ENCODE measurements at places on chromosomes 4 and X.

DNA sequence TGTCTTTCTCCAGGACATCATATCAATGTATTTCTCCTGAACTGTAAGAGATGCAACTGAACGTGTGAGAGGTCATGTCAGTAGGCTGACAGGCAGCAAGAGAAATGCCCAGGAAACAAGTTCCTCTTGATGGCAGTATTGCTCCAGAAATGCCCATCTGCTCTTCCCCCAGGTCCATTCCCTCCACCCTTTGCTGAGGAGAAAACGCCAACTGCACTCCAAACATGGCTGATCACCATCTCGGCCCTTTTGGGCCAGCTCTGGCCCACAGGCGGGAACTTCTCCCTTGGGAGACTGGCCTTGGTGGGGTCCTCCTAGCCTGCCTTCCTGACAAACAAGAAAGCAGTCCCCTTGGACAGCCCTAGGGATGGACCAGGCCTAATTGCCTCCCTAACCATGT is 276.5 kb upstream of the AGTR2 start:
- no peak for DNase-seq

DNA sequence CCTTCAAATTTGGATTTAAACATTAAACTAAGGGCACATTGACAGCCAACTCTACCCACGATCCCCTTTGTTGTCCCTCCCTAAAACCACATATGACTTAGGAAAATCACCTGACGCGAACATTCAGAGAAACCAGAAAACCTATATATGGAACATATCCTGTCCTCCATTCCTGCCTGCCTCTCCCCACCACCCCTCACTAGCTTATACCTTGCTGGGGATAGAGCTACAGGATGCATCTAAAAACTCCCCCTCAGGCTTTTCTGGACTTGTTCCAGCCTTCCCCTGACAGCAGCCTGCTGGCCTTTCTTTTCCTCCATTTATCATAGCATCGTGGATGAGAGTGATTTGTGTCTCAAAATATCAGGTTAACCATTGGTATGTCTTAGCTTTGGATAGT is 8.8 kb downstream of the STK26 start:
- DNase-seq, result no peak

GRCh38 chr4:134862116-134862515 is 660.5 kb upstream of the PABPC4L start:
- DNase-seq, result no peak

GRCh38 chr4:925771-926500 is 6.2 kb downstream of the GAK start:
- peak; percentile 27 for DNase-seq

GRCh38 chr4:87574996-87575395 is 33.3 kb upstream of the DSPP start:
- no peak for DNase-seq

DNA sequence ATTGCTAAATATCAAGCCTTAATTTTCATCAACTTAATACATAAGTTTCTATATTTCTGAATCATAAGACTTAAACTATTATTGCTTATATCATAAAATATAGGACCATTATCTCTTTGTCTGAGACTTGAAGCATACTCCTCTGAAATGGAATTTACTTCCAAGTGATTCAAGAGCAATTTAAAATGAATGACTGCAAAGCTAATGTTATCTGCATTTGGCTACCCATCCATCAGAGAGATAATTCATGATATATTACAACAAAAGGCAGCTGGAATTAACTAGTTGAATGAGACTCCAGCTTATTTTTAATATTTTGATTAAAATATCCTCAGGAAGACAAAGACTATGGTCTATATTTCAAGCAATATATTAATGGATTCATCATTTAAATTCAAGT is 208.6 kb downstream of the UNC5C start:
- no peak for DNase-seq

- no peak for DNase-seq
Observed at GRCh38 chr4:158500054-158500453, 21.6 kb upstream of the RXFP1 start.

DNA sequence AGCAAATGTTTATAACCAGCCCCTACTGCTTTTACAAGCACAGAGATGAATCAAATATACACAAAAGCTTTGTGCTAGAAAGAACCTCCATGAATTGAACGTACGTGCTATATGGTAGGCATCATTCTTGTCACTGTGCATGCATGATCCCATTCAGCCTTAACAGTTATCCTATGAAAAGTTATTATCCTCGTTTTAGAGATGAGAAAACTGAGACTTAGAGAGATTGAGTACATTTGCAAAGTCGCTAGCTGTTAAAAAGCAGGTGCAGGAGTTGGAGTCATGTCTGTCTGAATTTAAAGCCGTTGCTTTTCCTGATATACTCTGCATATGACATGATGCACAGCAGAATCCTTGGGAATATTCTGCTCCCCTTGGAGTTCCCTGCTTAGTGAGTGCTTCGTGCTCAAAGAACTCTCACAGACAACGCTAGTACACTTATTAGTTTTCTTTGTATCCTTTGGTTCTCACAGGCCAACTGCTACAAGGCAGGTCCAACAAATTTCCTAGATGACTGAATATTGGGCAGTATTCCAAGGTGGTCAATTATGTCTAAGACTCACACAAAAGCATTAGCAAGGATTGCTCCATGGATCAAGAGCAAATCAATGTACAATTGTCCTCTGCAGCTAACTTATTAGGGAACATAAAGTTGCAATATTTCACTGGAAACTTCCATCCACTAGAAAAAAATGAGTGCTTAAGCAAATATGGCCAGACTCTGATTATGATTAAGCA is 42.8 kb upstream of the TRIM2 start:
- no peak for DNase-seq

GRCh38 chr4:78937837-78938236 is 1.4 kb downstream of the PAQR3 start:
- no peak for DNase-seq

DNA sequence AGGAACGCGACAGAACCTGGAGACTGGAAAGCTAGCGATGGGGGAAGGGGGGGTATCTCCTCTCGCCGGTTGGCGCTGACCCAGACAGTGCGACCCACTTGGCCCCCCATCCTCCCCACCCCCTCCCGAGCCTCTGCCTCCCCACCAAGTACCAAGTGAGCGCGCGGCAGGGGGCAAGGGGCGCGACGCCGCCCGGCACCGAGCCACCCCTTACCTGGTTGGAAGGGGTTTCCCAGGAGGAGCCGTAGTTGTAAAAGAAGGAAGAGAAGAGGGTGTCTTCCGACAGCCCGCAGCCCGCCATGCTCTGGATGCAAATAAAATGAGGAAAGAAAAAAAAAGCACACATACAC is 112.2 kb downstream of the DHX15 start:
- no peak for DNase-seq

DNA sequence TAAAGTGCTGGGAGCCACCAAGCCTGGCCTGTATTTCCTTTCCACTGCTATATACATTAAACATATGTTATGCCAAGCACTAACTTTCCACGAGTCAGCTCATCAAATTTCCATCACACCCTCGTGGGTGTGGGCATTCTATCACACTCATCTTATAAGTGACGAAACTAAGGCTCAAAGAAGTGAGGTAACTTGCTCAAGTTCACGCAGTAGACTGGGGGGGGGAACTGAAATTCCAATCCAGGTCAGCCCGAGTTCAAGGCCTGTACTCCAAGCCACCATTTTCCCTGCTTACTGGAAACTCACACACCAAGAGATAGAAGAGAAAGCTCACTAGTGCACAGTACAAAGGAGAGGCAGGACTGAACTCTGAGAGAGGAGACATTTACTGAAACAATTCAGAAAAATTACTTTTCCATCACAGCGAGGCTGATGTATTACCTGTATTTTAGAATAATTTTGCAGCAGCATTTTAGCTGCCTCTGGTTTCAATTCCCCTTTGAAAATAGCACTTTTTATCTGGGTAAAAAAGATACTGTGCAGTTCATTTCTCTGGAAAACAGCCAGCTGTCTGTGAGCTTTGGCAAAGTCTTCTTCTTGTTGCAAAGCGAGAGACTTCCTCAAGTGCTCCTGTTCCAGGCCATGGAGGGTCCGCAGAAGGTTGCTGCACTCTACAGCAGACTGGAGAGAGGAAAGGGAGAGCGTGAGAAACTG is 76.8 kb downstream of the EVC2 start:
- DNase-seq, result no peak

DNA sequence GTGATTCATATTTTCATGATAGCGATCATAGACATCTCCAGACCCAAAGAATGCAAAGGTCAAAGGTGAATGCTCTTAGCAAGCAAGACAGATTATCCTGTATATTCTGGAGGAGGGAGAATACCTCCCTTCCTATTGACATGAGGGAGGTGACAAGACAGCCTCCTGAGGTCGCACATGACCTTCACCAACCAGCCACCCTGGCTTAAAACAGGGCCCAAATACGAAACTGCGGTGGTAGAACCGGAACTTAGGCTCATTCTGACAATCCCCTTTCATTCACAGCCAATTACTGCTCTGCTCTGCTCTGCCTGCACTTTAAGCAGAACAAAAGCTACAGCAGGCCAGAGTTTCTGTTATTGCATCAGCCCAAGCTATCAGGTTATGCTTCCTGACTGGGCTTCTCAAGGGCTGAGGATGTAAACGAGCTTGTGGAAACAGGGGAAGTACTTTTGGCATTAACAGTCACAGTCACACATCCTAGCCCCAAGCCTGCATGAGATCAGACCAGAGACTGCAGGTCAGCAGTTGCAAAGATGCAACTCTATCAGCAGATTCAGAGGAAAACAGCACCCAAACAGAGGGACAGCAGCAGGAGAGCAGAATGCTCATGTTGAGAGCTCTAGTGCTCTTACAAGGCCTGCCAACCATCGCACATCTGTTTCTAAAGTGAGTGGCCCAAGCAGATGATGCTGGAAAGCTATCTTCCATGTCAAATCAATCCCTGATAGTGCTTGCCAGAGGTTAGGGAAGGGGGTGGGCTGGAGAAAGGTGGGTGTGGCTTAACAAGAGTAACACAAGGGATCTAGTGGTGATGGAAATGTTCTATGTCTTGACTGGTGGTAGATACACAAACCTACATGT is 51.3 kb upstream of the MAP3K15 start:
- DNase-seq, result peak; percentile 42

- no peak for DNase-seq
Observed at GRCh38 chr4:124854968-124855367, 142.4 kb upstream of the ANKRD50 start.

DNA sequence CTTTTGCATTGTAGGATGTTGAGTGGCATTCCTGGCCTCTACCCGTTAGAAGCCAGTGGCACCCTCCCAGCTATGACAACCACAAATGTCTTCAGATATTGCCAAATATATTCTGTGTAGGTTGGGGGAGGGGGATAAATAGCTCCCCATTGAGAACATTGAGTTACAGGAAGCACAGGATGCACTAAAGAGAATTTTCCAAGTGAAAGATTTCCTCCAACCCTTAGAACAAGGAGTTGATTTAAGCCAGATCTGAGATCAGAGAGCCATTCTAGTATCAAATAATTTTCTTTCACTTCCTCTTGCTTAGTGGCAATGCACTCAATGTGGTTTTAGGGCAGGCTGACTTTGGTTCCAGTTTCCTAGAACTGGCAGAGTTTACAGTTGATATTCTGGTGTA is 436.6 kb downstream of the C4orf33 start:
- DNase-seq, result no peak

DNA sequence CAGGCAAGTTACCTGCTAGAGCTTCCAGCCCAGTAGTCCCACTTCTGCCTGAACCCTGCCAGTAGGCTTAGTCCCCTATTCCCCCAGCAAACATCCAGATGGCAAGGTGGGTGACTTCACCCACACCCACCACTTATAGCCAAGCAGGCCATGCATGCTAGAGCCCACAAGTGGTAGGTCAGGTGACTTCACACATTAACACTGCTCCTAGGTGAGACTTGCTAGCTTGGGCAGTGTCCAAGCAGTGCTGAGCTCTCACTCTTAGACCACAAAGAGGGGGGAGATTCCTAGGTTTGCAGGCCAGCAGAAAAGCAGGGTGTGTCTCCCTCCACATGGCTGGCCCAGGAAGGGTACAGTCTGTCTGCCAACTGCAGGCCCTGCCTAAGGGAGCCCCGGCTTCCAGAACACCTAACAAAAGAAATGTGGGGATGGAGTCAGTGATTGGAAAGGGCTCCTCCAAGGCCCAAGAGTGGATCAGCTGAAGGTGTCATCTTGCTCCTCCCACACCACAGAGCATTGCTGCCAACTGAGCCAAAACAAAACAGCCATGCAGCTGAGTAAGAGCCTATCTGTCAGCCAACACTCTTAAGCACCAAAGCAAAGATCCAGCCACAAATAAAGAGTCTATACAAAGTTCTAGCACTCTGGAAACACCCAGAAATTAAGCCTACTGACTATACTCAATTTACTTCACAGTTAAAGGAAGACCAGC is 158.1 kb upstream of the USP38 start:
- no peak for DNase-seq

GRCh38 chr4:126446917-126447316 is 1132.2 kb downstream of the FAT4 start:
- DNase-seq, result no peak

DNA sequence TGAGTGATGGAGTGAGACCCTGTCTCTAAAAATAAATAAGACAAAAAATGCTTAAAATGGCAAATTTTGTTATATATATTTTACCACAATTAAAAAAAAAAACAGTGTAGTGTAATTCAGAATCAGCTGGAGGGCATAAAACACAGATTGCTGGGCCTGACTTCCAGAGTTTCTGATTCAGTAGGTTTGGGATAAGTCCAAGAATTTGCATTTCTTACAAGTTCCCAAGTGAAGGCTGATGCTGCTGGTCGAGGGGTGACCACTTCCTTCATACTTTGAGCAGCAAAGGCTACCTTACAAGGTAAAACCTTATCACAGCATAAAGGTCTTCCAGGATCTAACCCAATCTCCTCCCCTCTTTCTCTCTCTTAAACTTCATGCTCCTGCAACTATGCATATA is 40.7 kb downstream of the KLHL8 start:
- no peak for DNase-seq

DNA sequence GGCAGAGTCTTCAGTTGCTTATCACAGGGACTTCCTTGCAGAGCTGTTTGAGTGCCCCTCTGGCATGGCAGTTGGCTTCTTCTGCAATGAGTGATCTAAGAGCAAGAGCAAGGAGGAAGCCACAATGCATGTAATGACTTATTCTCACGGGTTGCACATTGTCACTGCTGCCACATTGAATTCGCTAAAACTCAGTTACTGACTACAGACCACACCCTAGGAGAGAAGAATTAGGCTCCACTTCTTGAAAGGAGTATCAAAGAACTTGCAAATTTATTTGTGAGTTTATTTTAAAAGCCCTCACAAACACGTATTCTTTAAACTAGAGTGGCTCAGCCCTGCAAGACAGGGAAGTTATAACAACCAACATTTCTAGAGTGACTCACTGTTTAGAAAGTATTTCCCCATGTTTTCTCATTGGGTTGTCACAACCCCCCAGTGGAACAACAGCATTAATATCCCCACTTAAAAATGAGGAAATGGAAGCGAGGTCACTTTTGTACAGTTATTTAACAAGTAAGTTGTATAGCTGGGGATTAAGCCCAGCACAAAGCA is 32.4 kb upstream of the RBPJ start:
- no peak for DNase-seq
